Stimulated activated naive B cell treated with anti-CD40 and anti-IgM and Interleukin-4, amounts not matched to agents 10 μg/mL and 1 μg/mL and 100 μg/mL, for 72 hours (primary cell): ENCODE measurements at places on chromosomes 12 and 14.

GRCh38 chr12:110141389-110141788 lies 17.2 kb downstream of the IFT81 start:
- H3K27ac ChIP-seq = no peak overlapping the region
- no peaks in the 10 kb centered on the region for H3K4me1 ChIP-seq

DNA sequence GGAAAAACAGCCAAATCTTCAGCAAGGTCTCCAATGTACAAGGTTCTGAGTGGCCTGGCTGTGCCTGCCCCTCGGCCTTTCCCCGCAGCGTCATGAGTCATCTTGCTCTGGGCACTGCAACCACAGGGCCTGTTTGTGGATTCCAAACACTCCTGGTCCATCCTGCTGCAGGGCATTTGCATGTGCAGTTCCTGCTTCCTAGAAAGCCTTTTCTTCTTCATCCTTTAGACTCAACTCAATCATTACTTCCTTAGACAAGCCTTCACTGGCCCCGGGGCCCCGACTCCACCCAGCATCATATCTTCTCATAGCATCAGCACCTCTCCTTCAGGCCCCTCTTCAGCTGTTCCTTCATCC lies 101.8 kb upstream of the EGLN3 start:
- H3K36me3 ChIP-seq = no peaks in the 10 kb centered on the region
- no peak for DNase-seq
- H3K27me3 ChIP-seq = peaks cover 8% of the 10 kb centered on the region
- peaks cover 14% of the 10 kb centered on the region for H3K4me1 ChIP-seq
- no peak overlapping the region for H3K27ac ChIP-seq
- H3K4me3 ChIP-seq = no peak overlapping the region

DNA sequence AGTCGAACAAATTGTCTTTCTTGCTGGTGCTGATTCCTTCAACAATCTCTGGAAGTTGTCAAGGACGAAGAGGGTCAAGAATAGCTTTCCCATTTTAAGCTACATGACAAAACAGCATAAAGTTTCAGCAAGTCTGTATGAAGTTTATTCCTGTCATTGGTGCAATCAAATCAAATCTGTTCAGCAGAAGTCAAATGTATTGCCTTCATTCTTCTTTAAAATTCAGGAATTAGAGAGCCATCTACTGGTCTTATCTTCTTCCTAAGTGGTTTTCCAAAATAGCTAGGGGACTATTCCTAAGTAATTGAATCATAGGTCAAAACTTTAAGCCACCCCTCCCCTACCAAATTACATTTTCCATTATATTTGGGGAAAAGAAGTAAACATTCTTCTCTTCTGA lies 990.2 kb downstream of the GALC start:
- no peaks in the 10 kb centered on the region for H3K27me3 ChIP-seq
- DNase-seq = no peak
- H3K4me1 ChIP-seq = no peaks in the 10 kb centered on the region
- no peak overlapping the region for H3K27ac ChIP-seq

DNA sequence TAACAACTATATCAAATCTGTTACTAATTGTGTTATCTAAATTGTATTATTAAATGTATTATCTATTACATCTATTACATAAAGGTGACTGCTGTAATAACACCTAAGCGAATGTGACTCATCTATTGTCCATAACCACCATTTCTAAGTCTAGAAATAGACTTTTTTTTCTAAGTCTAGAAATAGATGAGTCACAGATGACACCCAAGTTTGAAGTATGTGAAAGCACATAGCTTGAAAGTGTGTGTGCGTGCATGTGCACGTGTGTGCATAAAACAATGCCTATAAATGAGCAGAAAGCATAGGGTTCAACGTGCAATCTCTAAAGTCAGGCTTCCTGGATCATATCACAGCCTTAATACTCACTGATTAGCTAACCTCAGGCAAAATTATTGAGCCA lies 451.3 kb upstream of the USP15 start:
- no peaks in the 10 kb centered on the region for H3K4me1 ChIP-seq
- no peaks in the 10 kb centered on the region for H3K36me3 ChIP-seq
- no peak for DNase-seq
- no peak overlapping the region for H3K4me3 ChIP-seq
- H3K27me3 ChIP-seq = no peaks in the 10 kb centered on the region

GRCh38 chr12:132168311-132169031 lies 24.2 kb downstream of the NOC4L start:
- H3K27me3 ChIP-seq = peaks cover 36% of the 10 kb centered on the region
- H3K27ac ChIP-seq = no peak overlapping the region
- H3K4me1 ChIP-seq = peaks cover 17% of the 10 kb centered on the region
- DNase-seq = no peak
- H3K36me3 ChIP-seq = peaks cover 14% of the 10 kb centered on the region

GRCh38 chr14:69242311-69243224 lies 17.4 kb upstream of the GALNT16 start:
- H3K27me3 ChIP-seq = no peaks in the 10 kb centered on the region
- DNase-seq = peak; percentile 31
- no peak overlapping the region for H3K27ac ChIP-seq
- H3K4me1 ChIP-seq = no peaks in the 10 kb centered on the region
- peaks cover 19% of the 10 kb centered on the region for H3K36me3 ChIP-seq
- no peak overlapping the region for H3K4me3 ChIP-seq

DNA sequence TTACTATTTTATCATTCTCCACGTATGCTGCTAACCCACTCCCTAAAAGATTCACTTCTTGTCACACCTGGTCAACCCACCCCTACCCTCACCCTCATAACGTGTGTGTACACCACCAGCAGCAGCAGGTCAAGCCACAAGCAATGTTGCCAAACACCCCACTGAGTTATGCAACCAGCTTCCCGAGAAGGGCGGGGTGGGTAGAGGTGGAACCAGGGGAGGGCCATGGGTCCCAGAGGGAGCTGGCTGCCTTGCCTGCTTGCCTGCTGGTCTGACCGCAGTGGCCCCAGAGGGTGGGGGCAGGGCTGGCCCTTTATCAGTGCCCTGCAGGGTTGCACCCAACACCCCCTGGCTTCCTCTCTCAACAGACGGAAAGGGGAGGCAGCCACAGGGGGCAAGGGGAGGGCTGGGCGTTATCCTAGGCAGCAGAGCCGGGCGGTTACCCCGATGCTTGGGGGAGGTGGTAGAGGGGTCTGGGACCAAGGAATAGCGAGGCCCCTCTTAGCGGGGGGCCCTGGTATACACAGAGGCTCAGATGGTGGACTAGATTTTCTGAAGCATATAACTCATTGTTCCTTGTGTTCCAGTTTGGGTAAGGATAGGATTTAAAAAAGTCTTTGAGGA lies 3.5 kb upstream of the NFE2 start:
- peak; percentile 47 for DNase-seq
- peak overlapping the region; percentile 69 for H3K4me3 ChIP-seq
- H3K27me3 ChIP-seq = peaks cover 48% of the 10 kb centered on the region
- H3K36me3 ChIP-seq = no peaks in the 10 kb centered on the region

- H3K4me1 ChIP-seq = no peaks in the 10 kb centered on the region
- no peak for DNase-seq
- no peaks in the 10 kb centered on the region for H3K36me3 ChIP-seq
- no peaks in the 10 kb centered on the region for H3K27me3 ChIP-seq
- H3K27ac ChIP-seq = no peak overlapping the region
Measured at GRCh38 chr14:48725051-48725734, 861.0 kb downstream of the RPS29 start.

GRCh38 chr12:93974252-93974651 lies 174.1 kb upstream of the PLXNC1 start:
- H3K27ac ChIP-seq = no peak overlapping the region
- H3K36me3 ChIP-seq = no peaks in the 10 kb centered on the region
- H3K4me1 ChIP-seq = peaks cover 12% of the 10 kb centered on the region
- peaks cover 12% of the 10 kb centered on the region for H3K27me3 ChIP-seq
- H3K4me3 ChIP-seq = no peak overlapping the region
- no peak for DNase-seq

DNA sequence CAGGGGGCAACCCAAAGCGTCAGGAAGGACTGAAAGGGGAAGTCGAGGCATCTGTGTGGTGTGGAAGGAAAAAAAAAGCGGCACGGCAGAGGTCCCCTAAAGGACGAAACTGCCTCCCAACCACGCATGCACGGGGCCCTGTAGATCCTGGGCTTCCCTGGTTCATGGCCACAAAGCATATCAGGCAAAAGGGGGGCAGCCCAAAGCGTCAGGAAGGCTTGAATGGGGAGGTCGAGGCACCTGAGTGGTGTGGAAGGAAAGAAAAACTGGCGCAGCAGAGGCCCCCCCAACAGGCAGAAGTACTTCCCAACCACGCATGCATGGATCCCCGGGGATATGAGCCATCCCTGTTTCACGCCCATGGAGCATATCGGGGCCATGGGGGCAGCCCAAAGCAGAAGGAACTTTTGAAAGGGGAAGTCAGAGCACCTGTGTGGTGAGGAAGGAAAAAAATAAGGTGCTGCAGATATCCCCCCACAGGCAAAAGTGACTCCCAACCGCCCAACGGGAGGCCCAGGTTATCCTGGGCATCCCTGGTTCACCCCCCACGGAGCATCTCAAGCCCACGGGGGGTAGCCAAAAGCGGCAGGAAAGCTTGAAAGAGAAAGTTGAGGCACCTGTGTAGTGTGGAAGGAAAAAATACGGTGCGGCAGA lies 581.2 kb downstream of the ALG10 start:
- no peaks in the 10 kb centered on the region for H3K4me1 ChIP-seq
- H3K4me3 ChIP-seq = no peak overlapping the region
- H3K27me3 ChIP-seq = no peaks in the 10 kb centered on the region
- DNase-seq = no peak
- no peak overlapping the region for H3K27ac ChIP-seq
